ENCODE measurements at places on chromosomes 7 and 10.

GRCh38 chr10:17265468-17265867 is 37.4 kb downstream of the VIM start:
- DNase-seq: no peak

DNA sequence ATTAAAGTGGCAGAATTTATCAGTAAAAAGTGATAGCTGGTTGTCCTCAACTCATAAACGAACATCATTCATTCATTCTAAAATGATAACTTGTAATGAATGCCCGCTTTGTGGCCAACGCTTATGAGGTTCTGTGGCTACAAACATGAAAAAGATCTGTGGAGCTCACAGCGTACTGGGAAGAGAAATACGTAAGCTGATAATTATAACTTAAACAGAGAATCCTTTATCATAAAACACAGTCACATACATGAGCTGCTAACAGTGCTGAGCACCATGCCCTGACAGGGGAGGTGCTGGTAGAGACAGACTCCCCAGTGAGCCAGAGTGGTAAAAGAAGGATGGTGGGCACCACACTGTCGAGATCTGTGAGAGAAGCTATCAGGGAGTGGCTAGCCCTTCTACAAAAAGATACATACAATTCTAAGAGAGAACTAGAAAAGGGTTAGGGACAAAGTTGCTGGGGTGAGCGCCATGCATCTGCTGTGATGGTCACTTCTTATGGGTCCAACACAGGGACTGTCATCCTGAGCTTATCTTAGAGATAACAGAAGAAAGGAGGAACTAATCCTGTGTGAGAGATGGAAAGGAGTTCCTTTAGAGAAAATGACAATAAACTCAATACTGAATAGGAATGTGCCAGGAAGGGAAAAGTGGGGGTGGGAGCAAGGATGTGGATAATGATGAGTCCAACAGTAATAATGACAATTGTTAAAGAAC is 106.7 kb downstream of the USP6NL start:
- no peak for DNase-seq

DNA sequence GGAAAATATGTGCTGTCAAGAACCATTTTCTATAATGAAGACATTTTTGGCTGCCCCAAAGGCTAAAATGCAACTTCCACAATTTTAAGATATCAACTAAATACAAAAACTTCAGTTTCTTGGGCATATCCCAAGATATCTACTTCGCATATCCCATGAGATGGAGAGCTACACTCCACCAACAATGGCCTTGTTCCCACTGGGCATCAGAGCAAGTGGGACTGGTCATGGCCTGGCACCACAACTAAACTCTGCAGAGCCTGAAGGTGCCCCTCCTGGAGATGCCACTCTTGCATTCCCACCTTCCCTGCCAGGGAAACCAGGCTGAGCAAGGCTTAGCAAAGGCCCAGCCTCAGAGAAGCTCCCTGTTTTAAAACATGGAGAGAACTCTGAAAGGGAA is 75.8 kb upstream of the LRRC17 start:
- DNase-seq: no peak

DNA sequence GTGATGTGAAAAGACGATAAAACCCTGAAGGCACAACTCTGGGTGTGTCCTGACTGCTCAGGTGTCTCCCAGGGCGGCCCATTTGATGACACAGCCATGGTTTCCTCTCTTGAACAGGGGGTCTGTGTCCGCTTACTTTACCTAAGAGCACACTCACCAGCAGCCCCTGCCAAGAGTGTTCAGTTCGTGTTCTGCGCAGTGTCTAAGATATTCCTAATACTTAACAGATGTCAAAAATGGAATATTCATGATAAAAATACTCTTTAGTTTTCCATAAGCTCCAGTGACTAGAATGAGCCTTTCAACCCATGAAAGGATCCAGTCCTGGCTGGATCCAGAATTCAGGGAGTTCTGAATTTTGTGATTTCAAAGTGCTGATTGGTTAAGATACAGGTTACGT is 492.4 kb downstream of the TNS3 start:
- no peak for DNase-seq

GRCh38 chr10:128610113-128610512 is 483.9 kb upstream of the MKI67 start:
- no peak for DNase-seq
